ENCODE measurements at places on chromosomes 4 and X.

- no peak for DNase-seq
Measured at GRCh38 chr4:32061916-32062315, 1341.7 kb downstream of the PCDH7 start.

- DNase-seq, result no peak
Measured at GRCh38 chrX:129188231-129188630, 335.1 kb downstream of the SMARCA1 start.

- no peak for DNase-seq
Measured at GRCh38 chr4:150297861-150298474, 219.7 kb downstream of the DCLK2 start.

GRCh38 chr4:148405161-148405893, 36.9 kb downstream of the NR3C2 start:
- DNase-seq, result no peak

DNA sequence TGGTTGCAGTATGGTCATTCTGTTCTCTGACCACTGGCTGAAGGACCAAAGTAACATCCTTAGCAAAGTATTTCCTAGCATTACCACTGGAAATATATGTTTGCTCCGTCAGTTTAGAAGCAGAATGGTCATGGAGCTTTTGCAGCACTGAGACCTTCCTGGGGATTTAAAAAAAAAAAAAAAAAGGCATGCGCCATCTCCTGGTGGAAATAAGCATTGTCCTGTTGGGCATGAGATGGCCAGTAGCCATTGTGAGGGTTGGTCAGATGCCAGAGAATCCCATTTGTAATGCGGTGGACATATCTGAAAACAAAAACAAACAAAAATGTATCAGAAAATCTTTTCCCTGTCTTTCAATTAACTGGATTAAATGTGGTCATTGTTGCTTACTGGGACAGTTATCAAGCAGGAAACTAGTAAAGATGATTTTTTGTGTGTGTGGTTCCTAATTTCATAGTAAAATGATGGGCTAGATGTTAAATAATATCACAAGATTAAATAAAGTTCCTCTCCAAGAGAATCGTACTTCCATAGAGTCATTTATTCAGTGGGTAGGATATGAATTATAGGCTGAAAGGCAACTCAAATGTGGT, 139.6 kb downstream of the SOWAHB start:
- DNase-seq, result no peak

DNA sequence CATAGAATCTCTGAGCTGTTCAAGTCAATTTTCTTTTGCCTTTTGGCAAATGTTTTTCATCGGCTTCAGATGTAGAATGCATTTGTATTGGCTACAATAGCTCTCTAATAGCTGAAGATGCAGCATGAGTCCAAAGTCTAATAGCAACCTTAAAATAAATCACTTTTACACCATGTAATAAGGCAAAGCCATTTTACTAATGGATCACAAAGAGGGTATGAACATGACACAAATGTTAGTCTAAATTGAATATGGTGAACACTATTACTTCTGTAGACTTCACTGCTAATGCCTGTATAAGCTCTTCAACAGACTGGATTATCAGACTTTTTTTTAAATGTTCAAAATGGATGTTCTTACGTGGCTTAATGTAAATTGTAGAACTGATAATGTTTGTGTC, 645.3 kb downstream of the TLL1 start:
- no peak for DNase-seq

- no peak for DNase-seq
Measured at GRCh38 chrX:110181459-110182137, 136.3 kb downstream of the AMMECR1 start.

- no peak for DNase-seq
Measured at GRCh38 chr4:126583509-126583908, 1049.2 kb upstream of the INTU start.

DNA sequence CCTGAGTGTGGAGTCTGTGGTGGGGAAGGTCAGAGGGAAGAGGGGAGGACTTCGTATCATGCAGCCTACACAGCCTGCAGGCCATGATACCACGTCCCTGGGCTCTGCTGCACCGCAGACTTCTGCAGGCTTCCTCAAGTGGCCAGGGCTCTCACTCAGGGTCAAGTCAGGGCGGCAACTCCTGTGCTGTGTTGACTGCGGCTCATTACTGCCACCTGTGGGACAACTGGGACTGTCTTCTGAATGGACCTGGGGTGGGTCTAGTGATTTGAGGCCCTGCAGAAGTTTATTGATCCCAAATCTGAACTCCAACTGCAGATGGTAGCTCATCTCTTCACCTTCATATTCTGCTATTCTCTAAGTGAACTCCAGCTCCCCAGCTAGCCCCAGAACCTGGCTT, 167.1 kb downstream of the NSUN7 start:
- DNase-seq, result peak; percentile 67

DNA sequence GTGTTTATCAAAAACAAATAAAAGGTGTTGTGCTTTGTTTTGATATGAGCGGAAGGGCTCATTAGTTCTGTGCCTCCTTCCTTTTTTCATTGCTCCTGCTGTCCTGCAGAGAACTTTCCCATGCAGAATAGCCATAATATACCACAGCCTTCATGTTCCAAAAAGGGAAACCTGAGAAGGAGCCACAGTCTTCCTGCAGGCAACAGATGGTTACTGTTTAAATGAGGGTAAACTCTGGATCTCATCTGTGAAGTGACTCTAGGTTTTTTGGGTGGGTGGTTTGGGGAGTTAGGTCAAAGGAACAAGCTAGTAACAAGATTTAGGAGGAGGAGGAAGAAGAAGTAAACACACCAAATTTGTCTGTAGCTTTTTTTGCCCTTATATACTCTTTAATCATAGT, 131.8 kb downstream of the BMPR1B start:
- DNase-seq, result no peak

GRCh38 chr4:40749717-40750460, at the start of gene NSUN7:
Gene NSUN7, plus strand, starts transcription at chr4:40749955. Its CDS starts 739 bp downstream, at chr4:40750694.
- peak; percentile 57 for DNase-seq

- no peak for DNase-seq
Measured at GRCh38 chrX:10741003-10741402, 120.6 kb upstream of the MID1 start.

Data from activated T-cell treated with anti-CD3 and anti-CD28 coated beads, Interleukin-2, amount 50 U/mL, for 24 hours (primary cell).